ENCODE measurements at places on chromosomes 2 and 18. TPM values are rescaled to one million over a fixed set of nuclear protein-coding genes. Genes with fewer than 3 reads are reported as not detected.

DNA sequence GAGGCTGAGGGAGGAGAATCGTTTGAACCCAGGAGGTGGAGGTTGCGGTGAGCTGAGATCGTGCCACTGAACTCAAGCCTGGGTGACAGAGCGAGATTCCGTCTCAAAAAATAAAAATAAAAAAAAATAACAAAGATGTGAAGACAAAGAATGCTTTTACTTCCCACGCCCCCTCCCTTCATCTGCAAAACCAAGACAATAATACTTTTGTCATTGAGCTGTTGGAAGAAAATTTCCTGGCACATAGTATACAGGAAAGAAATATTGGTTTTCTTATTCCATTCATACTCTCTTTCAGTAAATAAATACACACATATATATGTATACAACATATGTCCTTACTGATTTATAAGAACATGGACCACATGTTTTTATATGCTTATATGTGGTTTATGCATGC, 12.2 kb downstream of the GREB1 start:
- DNase-seq, result no peak

DNA sequence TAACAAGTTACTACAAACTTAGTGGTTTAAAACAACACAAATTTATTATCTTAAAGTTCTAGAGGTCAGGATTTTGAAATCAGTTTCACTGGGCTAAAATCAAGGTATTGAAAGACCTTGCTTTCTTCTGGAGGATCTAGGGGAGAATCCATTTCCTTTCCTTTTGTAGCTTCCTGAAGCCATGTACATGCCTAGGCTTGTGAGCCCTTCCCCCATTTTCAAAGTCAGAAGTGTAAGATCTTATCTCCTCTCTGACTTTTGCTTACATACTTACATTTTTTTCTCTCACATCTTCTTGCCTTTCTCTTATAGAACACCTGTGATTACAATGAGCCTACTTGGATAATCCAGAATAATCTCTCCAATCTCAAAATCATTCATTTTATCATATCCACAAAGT, 78.7 kb upstream of the MBOAT2 start:
- DNase-seq, result no peak

DNA sequence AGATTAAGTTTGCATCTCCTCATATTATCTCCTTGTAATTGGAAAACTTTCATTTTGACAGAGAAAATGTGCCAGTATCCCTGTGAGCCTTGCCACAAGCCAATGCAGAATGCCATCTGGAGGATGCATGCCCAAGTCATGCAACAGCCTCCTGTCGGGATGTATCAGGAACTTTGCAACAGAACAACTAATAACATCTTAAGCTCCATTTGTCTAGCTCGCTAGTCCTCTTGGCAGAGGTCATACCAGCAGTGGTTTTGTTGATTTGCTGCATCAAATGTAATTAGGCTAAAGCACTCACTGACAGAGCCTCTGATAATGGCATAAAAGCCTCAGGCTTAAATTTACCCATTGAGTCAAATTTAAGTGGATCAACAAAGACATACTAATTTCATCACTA, 125.8 kb downstream of the UBE2E3 start:
- no peak for DNase-seq

Gene GALR1
- total RNA-seq, result not detected

DNA sequence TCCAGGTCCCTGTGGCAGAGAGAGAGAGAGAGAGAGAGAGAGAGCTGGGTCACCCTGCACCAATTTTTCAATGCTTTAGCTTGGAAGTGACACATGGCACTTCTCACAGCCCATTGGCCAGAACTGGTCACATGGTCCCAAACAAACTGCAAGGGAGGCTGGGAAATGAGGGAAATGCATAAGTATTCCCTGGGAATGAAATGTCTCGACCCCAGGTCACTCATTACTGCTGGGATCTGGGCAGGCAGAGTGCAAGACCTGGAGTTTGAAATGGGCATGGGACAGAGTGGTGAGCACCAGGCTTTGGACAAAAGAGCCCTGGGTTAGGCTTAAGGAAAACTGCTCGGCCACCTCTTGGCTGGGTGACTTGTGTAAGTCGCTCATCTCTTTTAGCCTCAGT, 37.0 kb downstream of the SMAD7 start:
- no peak for DNase-seq

DNA sequence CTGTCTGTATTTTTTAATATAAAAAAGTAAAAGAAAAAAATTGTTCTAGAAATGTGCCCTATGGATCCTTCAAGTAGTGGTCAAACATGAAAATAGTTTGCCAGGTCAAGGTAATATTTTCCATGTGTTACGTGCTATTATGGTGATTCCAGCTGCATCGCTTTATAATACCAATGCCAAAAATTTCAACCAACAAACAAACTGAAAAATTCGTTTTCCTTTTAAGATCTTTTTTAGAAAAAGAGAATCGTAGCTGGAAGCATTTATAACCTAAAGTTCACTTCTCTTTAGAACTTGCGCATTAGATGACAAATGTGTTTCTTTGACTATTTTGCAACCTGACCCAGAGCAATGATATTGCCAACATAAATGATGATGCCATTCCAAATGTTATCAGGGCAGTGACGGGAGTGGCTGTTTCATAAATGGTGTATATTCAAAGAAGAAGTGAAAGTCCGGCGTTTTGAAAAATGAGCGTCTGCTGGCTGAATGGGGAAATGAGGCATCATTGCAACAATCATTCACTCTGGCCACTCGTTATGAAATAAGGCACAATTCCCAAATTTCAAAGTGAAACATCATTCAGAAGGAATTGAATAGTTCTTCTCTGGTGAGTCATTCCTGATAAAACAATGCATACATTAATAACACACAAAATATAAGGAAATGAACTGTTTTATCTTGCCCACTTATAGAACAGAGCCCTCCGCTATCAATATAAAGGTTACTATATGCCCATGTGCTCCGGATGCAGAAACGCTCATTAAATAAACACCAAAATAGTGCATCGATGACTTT, 297.4 kb downstream of the TGIF1 start:
- no peak for DNase-seq

Measured in activated T-helper 2 cell treated with anti-CD3 and anti-CD28 coated beads, Interferon-gamma antibody, Interleukin-2, Interleukin-4, amounts not matched to agents 10 μg/mL and 5 μg/mL and 100 μg/mL, durations not matched to agents 14 hours and 24 hours and 36 hours (primary cell).